ENCODE measurements at places on chromosomes 5 and 9.

GRCh38 chr5:124053340-124053739 is 541.4 kb downstream of the CSNK1G3 start:
- DNase-seq, result no peak

- no peak for DNase-seq
Observed at GRCh38 chr5:181044662-181045305, 4.7 kb downstream of the BTNL9 start.

DNA sequence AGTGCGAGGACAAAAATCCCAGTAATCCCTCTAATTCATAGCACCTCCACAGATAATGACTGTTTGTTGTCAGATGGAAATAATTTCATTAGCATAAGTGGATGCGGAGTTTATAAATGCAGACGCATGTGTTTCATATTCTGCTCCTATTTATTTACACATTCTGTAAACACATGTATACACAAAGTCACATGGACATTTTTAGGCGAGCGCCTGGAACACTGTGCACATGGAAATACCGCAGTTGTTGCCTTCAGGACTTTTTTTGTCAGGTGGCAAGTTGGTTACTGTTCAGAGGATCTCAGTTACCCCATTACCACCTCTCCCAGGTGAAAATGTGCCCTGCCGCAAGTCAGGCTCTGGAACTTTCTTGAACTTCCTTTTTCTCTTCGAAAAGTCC is 40.3 kb upstream of the FBP1 start:
- DNase-seq, result no peak

DNA sequence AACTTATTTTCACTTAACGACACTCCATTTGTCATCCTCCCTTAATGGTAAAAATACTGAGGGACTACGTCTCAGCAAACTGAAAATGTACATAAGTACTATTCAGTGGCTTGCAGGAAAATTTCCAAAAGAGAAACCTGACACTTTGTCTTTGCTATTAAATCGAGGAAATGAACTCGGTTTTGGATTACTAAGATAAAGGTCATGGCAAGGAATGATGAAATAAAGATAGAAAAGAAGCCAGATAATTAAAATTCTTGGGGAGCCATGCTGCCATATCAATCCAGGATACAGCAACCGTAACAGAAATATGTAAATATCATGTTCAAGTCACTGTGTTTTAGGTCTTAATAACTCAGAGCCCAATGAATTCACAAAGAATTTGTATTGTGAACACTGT is 647.8 kb downstream of the CDH9 start:
- no peak for DNase-seq

DNA sequence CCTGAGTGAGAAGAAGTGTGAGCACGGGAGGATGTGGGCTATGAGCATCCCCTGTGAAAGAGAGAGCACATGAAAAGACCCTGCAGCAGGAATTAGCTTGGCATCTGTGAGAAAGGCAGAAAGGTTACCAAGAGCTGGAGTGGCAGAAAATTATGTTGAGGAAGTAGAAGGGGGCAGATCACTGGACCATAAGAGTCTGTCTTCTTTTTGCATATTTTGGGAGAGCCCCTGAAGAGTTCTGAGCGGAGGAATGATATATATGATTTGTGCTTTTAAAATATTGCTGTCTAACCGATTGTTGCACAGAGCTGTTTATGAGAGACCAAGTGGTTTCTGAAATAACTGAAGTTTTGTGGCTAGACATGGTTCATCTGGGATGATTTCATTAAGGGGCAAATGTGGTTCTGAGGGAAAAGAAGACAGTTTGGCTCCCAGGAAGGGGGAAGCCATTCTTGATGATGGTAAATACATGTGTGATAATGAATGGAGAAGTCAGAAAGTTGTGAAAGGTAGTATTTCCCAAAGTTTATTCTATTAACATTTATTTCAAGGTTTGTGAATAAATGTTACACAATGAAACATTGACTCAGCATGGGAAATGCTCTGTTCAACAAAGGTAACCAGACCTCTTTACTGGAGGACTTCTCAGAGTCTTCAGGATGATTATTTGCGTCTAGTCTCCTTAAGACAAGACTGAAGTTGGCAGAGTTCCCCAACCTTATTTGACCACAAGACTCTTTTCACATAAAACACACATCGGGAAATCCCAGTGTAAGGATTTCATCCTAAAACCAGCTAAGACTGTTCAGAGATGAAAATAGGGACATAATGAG is 31.5 kb upstream of the ADRB2 start:
- no peak for DNase-seq

DNA sequence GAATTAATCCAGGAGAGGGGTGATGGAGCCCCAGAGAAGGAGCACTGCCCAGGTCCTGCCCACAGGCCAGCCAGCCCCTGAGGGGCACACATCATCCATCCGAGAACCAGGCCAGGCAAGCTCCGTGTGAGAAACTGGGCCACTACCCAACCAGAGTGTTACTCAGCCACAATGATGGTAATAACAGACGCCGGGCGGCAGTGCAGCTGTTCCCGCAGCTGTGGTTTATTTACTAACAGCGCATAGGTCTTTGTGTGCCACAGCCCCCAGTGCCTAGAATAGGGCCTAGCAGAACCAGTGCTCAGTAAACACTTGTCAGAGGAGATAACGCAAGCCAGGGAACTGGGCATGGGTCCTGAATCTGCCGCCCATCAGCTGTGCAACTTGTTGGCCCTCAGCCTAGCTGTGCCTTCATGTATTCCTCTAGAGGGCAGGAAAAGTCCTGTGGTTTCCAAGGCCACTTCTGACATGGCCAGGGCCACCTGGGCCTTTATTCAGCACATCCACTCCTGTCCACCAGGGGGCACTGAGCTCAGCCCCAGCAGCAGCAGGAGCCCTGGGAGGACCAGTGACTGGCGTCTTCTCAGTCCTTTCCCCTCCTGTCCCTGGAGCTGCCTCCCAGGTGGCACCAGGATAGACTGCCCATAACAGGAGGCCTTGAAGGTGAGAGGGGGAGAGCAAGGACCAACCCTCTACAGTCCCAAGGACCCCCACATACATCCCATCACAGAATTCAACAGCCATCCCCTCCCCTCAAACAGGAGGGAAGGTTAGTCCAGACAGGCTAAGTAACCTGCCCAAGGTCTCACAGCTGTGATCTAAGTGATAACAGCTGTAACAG is 2.1 kb downstream of the MXD3 start:
- peak; percentile 20 for DNase-seq

- no peak for DNase-seq
Observed at GRCh38 chr5:3056866-3057265, 305.4 kb upstream of the IRX2 start.

- no peak for DNase-seq
Observed at GRCh38 chr9:91433180-91433579, 9.5 kb upstream of the NFIL3 start.

- no peak for DNase-seq
Observed at GRCh38 chr5:151121665-151122064, 35.9 kb downstream of the ANXA6 start.

DNA sequence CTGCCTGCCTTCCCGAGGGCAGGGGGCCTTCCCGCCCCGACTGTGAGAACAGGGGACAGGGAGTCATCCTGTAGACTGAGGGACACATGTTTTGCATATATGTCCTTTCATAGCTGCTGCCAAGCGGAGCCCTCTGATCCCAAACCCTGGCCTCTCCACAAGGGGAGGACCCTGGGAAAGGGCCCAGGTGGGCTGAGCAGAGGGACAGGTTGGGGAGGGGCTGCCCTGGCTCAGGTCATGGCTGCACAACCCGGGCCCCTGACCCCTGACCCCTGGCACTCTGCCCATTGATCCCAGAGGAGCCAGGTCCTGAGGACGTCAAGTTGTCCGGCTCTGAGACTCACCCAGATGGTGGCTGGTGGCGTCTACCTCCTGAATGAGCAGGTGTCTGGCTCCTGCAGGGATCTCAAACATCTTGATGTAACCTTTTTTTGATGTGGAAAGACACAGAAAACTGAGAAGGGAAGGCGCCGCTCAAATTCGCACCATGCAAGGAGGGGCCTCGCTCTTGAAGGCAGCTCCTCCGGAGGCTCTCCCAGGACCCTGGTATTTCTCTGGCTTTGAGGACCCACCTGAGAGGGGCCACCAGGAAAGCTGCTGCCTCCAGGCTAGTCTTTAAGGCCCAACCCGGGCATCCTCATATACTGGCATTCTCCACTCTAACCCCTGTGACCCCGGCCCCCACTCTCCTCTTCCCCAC is 71.9 kb downstream of the ZNF354C start:
- DNase-seq, result no peak

DNA sequence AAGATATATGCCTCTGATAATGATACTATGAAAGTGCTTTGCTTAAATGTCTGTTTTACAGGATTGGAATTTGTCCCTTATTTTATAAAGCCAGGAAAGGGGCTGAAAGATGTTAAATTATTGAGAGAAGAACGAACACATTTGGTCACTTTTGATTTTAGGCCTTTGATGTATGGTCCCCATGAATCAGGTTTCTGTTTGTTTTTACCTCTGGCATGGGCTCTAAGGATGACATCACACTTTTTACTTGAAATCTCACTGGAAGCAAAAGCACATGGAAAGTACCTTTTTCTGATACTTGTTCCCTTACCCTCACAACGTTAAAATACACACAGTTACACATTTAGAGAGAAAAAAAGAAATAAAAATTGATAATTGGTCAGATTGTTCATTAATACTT is 6.9 kb downstream of the OTULIN start:
- DNase-seq, result no peak

DNA sequence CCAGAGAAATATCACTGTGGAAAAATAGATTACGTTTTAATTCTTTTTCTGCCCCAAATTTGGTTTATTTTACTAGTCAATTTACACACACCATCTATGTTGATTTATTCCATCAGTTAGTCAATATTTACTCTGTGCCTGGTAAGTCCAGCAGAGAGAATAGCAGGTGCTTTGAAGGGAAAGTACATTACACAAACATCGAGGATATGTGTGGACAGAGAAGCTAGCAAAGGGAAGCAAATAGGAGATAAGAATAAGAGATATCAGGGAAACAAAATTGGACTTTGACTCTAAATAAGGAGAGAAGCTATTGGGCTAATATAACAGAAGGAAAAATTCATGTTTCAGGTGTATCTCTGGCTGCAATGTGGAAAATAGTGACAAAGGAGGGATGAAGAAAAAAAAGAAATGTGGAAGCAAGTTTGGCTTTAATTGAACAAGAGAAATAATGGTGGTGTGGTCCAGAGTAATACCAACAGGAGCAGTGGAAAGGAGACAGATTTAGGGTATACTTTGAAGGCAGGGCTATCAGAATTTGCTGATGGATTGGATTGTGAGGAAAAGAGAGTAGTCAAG is 587.7 kb upstream of the CDH6 start:
- no peak for DNase-seq

GRCh38 chr5:72454996-72455395 is 52.2 kb downstream of the ZNF366 start:
- DNase-seq, result no peak

DNA sequence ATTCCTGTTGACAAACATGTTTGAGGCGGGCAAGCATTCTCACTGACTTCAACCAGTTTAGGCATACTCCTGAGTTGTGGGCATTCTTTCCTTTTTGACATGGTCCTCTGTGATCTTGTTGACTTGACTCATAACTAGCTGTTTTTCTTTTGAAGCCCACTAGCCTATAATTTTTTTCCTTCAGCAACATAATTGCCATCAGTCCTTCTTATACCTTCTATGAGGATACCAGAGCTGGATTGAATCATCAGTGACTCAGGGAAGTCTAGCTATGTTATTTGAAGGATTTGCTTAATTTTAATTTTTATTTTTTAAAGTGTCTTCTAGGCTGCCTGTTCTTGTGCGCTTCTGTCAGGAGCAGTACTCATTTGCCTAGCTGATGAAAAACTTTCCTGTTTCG is 259.5 kb downstream of the NR3C1 start:
- DNase-seq, result no peak

DNA sequence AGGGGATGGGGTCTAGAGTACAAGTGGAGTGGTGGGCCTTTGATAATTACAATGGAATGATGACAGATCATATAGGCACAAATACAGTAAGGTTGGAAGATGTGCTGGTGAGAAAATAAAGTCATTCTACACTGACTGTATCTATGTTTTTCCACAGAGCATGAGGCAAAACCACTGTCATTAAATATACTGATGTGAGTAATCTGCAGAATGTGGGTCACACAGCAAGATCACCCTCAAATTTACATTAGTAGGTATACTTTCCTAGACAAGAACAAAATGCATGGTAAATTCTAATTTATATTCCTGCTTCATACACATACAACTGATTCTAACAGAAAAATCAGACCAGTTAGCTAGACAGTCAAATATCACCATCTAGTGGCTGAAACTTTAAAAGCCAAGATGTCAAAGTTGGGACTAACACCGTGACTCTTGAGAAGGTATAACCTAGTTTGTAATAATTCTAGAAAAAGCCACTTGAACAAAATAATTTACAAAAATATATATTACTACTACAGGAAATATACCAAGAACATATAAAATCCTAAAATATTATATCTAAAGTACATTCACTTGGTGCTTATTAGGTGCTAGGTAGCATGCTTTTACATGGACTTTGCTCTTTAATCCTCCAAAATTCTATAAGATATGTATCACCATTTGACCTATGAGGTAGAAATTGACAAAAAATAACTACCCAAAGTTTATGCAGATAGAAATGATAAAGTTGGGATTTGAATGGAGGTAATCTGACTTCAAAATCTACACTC is 19.5 kb downstream of the TTC33 start:
- DNase-seq, result peak; percentile 51

GRCh38 chr5:179805529-179806249 is 977 bp downstream of the MGAT4B start:
- DNase-seq, result no peak

DNA sequence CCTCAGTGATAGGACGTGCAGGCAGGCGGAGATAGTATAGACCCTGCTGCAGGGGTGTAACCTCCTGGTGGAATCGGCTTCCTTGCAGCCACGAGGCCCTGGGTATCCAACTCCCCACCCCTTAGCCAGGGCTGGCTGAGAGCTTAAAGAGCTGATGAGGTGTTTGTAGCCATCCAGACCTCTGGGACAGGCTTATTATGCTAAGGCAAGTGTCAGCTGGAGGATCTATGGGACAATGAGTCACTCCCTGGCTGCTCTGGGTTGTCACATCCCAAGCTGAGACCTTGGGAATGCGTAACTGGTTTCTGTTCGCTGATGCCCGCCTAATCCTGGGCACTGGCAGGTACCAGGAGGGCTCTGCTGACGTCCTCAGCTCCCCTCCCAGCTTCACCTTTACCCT is 38.9 kb downstream of the DAB2IP start:
- DNase-seq, result no peak

All from NCI-H1694 treated with DMSO at 0.1 percent for 48 hours (cell line).